ENCODE measurements at places on chromosomes 5 and 9. TPM values are rescaled to one million over a fixed set of nuclear protein-coding genes. Genes with fewer than 3 reads are reported as not detected.

STK32A gene
- polyA plus RNA-seq: 1.9 TPM

SLC36A1 gene
- 2.5 TPM for polyA plus RNA-seq

FGD3 gene
- polyA plus RNA-seq: 5.0 TPM

GKAP1 gene
- 4.9 TPM for polyA plus RNA-seq

CPLANE1 gene
- polyA plus RNA-seq: 1.8 TPM

FOXD4 gene
- polyA plus RNA-seq: not detected

CCDC192 gene
- not detected for polyA plus RNA-seq

Data from adipose tissue (tissue), 3 donors.